Tibial nerve (tissue), 4 donors: ENCODE measurements at places on chromosomes 12 and 14. TPM values are rescaled to one million over a fixed set of nuclear protein-coding genes. Genes with fewer than 3 reads are reported as not detected.

DNA sequence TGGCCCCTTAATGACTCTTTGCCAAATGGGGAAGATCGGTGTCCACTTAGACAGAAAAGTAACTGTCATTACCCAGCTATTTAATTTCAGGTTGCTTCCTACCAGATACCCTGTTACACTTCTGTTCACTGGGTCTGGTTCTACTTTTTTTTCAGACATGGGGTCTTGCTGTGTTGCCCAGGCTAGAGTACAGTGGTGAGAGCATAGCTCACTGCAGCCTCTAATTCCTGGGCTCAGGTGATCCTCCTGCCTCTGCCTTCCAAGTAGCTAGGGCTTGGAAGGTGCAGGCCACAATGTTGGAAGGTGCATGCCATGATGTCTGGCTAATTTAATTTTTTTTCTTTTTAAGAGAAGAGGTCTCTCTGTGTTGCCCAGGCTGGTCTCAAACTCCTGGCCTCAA lies 147.0 kb upstream of the ARHGAP5 start:
- no peaks in the 10 kb centered on the region for H3K36me3 ChIP-seq
- DNase-seq: no peak
- H3K27ac ChIP-seq: no peak overlapping the region
- H3K4me3 ChIP-seq: no peak overlapping the region
- no peaks in the 10 kb centered on the region for H3K27me3 ChIP-seq

DNA sequence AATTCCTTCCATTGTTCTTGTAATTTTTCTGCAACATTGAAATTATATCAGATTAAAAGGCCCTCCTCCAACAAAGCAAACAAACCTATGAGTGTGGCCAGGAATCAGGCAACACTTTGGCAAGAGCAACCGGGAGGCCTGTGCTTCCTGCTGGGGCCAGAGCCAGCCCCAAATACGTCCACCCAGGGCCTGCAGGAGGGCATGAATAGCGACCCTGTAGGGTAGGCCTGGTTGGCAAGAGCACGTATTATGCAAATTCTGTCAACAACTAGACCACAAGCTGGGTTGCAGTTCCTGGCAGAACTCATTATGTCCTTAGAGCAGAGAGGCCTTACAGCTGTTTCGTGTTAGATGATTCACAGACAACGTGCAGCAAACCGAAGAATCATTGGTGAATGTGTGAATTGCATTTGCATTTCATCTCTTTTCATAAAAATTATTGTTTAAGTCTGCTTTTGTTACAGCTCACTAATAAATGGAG lies 26.9 kb upstream of the LGALS3 start:
- no peak overlapping the region for H3K4me3 ChIP-seq
- no peaks in the 10 kb centered on the region for H3K27me3 ChIP-seq
- DNase-seq: peak; percentile 78
- H3K36me3 ChIP-seq: no peaks in the 10 kb centered on the region
- peak overlapping the region; percentile 92 for H3K27ac ChIP-seq

GRCh38 chr14:39581474-39581873 lies 149.2 kb upstream of the FBXO33 start:
- H3K4me3 ChIP-seq: no peak overlapping the region
- no peak overlapping the region for H3K27ac ChIP-seq
- no peaks in the 10 kb centered on the region for H3K36me3 ChIP-seq
- no peaks in the 10 kb centered on the region for H3K27me3 ChIP-seq
- no peak for DNase-seq

GRCh38 chr12:40560848-40561247 lies 131.4 kb upstream of the CNTN1 start:
- H3K27ac ChIP-seq: no peak overlapping the region
- no peaks in the 10 kb centered on the region for H3K27me3 ChIP-seq
- H3K4me1 ChIP-seq: no peaks in the 10 kb centered on the region
- H3K4me3 ChIP-seq: no peak overlapping the region
- no peaks in the 10 kb centered on the region for H3K36me3 ChIP-seq
- no peak for DNase-seq

The DCN gene
- total RNA-seq: 1,578 TPM

The PDZRN4 gene
- total RNA-seq: 176 TPM

The TAS2R30 gene
- total RNA-seq: 9.0 TPM

GRCh38 chr12:116628989-116629388 lies 69.8 kb downstream of the MAP1LC3B2 start:
- DNase-seq: no peak
- no peaks in the 10 kb centered on the region for H3K27me3 ChIP-seq
- no peak overlapping the region for H3K4me3 ChIP-seq
- H3K4me1 ChIP-seq: peaks cover 8% of the 10 kb centered on the region
- H3K36me3 ChIP-seq: no peaks in the 10 kb centered on the region

The DHRS2 gene
- total RNA-seq: 0.90 TPM

The TIMELESS gene
- 3.9 TPM for total RNA-seq

The NPFF gene
- total RNA-seq: not detected

The AHNAK2 gene
- 31.2 TPM for total RNA-seq

DNA sequence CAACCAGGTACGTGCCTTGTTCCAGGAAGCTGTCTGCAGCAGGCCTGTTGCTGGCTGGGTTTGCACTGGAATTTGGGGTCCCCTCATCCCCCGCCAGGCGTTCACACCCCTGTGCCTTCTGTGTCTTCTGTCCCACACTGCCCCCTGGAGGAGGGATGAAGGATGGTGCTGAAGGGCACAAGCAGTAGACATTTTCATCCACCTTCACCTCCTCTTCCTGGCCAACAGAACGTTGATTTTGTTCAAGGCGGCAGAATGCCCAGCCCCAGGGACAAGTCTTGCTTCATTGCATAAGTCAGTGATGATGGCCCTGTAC lies 122.1 kb downstream of the CALM1 start:
- H3K27ac ChIP-seq: no peak overlapping the region
- peaks cover 9% of the 10 kb centered on the region for H3K4me1 ChIP-seq
- no peaks in the 10 kb centered on the region for H3K36me3 ChIP-seq
- H3K27me3 ChIP-seq: no peaks in the 10 kb centered on the region

DNA sequence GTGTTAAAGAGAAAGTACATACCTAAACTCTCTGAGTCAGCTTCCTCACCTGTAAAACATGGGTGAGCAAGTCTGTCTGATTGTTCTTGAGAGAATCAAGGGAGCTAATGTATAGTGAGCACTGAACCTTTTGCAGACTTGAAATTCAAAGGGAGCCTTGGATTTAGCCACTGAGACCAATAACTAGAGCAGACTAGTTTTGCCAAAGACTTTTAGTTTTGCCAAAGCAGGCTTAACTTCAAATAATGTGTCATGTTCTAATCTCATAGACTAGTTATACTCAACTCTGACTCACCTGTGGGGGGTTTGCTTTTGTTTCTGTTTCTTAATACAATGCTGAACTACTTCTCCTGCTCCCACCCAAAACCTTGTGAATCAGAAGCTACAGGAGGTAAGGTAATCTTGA lies 123.7 kb downstream of the SLC25A21 start:
- no peaks in the 10 kb centered on the region for H3K27me3 ChIP-seq
- H3K4me1 ChIP-seq: peaks cover 8% of the 10 kb centered on the region
- no peak overlapping the region for H3K27ac ChIP-seq
- no peak for DNase-seq
